Hippocampal formation (tissue), 2 donors: ENCODE measurements at places on chromosomes 6 and 20.

DNA sequence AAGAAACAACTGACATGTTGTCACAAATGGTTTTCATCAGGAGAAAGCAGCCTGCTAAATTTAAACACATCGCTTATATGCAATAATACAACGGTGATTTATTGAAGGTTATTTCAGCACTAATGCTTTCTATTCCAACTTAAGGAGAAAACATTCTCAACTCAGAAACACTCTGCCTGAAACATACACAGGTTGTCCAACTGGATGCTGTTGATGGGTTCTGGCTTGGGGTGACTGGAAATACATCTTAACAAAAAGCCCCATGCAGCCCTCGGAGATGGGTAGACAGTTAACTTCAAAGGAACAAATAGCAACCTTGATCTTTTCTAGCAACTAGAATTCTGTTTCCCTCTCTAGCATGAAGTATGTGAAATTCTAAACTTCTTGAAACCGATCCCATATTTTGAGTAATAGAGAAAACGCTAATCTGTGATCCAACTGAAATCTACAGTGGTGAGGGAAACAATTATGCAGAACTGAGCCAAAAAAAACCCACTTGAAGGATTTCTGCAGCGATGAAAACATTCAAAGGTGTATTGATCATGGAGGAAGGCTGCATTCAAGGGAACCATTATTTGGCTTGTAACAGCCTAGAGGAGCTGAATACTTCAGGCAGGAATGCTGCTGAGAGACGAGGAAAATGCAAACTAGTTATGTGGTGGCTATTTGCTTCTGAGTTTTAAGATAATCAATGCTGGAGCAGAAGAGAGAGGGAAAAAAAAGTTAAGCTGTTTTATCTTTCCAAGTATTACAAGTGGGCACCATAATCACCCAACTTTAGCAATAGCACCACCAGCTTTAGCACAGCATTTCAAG is 6.9 kb downstream of the ZMYND8 start:
- DNase-seq: no peak

- DNase-seq: no peak
Measured at GRCh38 chr6:134467620-134468019, 149.7 kb upstream of the SGK1 start.

GRCh38 chr6:167987396-167988153 is 9.9 kb upstream of the KIF25 start:
- no peak for DNase-seq

GRCh38 chr6:5083813-5084359 is 1.3 kb upstream of the PPP1R3G start:
- DNase-seq: no peak

GRCh38 chr6:160678230-160678629 is 14.2 kb upstream of the LPA start:
- DNase-seq: no peak

GRCh38 chr20:62523473-62524203 is 47.8 kb upstream of the GATA5 start:
- no peak for DNase-seq

GRCh38 chr6:12605888-12606345 is 110.7 kb upstream of the PHACTR1 start:
- DNase-seq: peak; percentile 66

DNA sequence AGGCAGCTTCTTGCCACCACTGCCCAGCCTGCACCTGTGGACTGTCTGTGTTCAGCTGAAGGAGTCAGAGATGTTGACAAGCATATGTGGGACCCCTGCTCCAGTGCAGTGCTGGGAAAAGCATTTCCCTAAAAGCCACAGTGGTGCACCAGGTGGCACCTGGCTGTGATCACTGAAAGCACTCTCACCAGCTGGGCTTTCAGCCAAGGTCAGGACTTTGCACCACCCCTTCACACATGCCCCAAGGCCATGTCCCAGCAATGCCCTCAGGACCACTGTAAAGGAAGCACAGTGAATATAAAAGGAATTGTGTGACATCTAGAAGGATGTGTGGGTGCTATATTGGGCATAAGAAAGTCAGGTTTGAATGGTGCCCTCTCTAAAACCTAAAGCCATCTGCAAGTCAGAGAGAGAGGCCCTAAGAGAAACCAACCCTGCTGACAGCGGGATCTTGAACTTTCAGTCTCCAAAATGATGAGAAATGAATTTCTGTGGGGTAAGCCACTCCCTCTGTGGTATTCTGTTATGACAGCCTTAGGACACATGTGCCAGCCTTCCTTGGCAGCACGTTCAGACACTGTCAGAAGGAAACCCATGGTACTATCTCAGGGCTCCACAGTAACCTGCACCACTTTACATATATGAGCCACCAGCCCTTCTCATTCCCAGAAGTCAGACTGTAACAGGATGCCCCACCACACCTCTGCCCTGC is 30.7 kb downstream of the CBLN4 start:
- DNase-seq: no peak

- DNase-seq: no peak
Measured at GRCh38 chr6:17476511-17476910, 83.1 kb downstream of the CAP2 start.

DNA sequence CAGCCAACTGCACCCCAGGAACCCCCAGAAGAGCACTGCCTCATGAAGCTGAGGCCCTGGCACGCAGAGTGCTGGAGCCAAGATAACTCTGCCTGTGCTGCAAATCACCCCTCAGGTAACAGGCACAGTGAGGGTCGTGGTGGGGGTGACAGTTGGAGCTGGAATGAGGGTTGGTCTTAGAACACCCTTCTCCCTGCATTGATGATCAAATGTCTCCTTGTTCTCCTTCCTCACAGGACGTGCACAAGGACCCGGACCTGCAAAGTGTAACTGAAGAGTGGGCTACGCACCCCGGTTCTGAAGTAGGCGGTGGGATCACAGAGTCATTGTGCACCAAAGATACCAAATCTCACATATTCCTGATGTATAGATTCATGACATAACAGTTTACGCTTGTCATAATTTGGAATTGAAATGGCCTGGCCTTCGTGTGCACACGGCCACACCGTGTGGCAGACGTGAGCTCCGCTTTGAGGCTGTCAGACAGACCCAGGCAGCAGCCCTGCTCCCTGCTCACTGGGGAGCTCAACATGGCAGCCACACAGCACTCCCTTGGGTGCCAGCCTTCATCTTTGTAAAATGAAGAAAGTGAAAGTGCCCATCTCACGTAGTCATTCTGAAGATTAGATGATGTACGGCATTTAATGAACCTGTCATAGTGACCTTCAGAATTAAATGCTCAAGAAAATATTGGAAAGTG is 8.8 kb downstream of the THBS2 start:
- no peak for DNase-seq
